ENCODE measurements at places on chromosomes 7 and 10.

- no peak for DNase-seq
Measured at GRCh38 chr10:118595064-118595420, 406 bp downstream of the PRLHR start.

DNA sequence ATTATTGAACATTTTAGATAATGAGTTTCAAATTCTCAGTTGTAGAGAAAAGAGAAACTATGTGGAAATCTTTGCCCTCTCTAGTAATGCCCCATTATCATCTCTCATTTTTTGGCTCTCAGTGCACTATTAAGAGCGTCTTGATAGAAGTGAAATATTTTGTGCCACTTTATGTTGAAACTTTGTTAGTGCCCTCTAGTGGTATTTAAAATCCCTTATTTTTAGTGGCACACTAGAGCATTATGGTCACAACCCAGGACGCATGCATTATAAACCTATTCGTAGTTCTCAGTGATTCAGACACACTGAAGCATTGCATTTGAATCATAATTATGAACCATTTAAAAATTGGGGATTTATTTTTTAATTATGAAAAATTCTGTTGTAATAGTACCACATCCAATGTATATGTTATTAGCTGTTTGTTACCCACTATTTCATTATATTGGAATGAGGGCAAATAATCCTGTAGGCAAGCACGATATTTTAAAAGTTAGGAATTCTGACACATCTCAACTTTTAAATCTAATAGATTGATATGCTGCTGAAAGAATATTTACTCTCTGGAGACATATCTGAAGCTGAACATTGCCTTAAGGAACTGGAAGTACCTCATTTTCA lies 21.9 kb downstream of the PDCD4 start:
- DNase-seq = no peak

GRCh38 chr7:122887198-122887597 lies 938 bp upstream of the CADPS2 start:
- DNase-seq = no peak

DNA sequence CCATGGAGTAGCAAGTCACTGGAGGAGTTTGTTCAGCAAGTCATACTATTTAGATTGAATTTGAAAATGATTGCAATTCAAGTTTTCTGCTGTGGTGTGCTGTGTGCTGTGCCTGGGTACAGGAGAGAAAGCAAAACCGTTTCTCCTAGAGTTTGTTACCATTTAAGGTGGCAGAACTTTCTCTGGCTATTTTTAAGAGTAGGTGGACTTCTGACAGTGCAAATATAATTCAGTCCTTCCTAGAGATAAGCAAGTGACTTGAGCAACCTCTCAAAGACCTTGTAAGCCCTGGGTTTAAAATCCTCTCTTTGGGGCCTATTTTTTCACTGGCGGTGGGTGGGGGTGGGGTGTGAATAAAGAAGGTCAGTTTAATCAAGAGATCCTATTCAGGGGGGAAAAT lies 42.9 kb upstream of the FGL2 start:
- no peak for DNase-seq
